Tracheal epithelial cell (primary cell): ENCODE measurements at places on chromosomes 7 and 10. TPM values are rescaled to one million over a fixed set of nuclear protein-coding genes. Genes with fewer than 3 reads are reported as not detected.

The TRIP6 gene
- total RNA-seq = 69.6 and 75.5 TPM in 2 replicates

The PRF1 gene
- total RNA-seq = not detected in 2 replicates

The RNLS gene
- 9.6 and 16.6 TPM in 2 replicates for total RNA-seq

The ELN gene
- total RNA-seq = not detected in 2 replicates

The EPHA1 gene
- 40.7 and 52.5 TPM in 2 replicates for total RNA-seq

The MSMB gene
- not detected in 2 replicates for total RNA-seq

The AGBL3 gene
- total RNA-seq = 0.64 and 0.96 TPM in 2 replicates

The ZNF862 gene
- 3.9 and 6.8 TPM in 2 replicates for total RNA-seq

The CYP2C19 gene
- total RNA-seq = 0.21 TPM in 1 of 2 replicates, not detected in the other

The ARID5B gene
- 6.7 and 8.3 TPM in 2 replicates for total RNA-seq

The PNLIPRP3 gene
- 13.0 and 68.0 TPM in 2 replicates for total RNA-seq

The ZMIZ1 gene
- 9.4 and 10.6 TPM in 2 replicates for total RNA-seq

The GBX1 gene
- 0.24 TPM in 1 of 2 replicates, not detected in the other for total RNA-seq

The ADIRF gene
- total RNA-seq = 2.4 and 72.5 TPM in 2 replicates

The MAGI2 gene
- total RNA-seq = 0.96 and 1.7 TPM in 2 replicates

The CXCL12 gene
- 0.48 TPM in 1 of 2 replicates, not detected in the other for total RNA-seq

The LYZL1 gene
- not detected in 2 replicates for total RNA-seq

The GCK gene
- total RNA-seq = 0.21 and 0.96 TPM in 2 replicates

The CFAP58 gene
- 0.43 and 0.48 TPM in 2 replicates for total RNA-seq

The ZNF503 gene
- total RNA-seq = 4.8 and 6.0 TPM in 2 replicates

The SLC16A9 gene
- 2.7 and 3.2 TPM in 2 replicates for total RNA-seq

The KIFBP gene
- 19.0 and 27.7 TPM in 2 replicates for total RNA-seq

The ACSM6 gene
- total RNA-seq = not detected in 2 replicates

The RAMP3 gene
- total RNA-seq = 0.21 TPM in 1 of 2 replicates, not detected in the other

The CDK5 gene
- total RNA-seq = 14.1 and 18.1 TPM in 2 replicates

The CCDC7 gene
- 3.4 and 9.6 TPM in 2 replicates for total RNA-seq

The PON3 gene
- total RNA-seq = 0.96 and 3.6 TPM in 2 replicates

The GPR141 gene
- total RNA-seq = 0.24 TPM in 1 of 2 replicates, not detected in the other
